Activated T-cell treated with anti-CD3 and anti-CD28 coated beads, Interleukin-2, amount 50 U/mL, for 4 hours (primary cell): ENCODE measurements at places on chromosomes 11 and 22.

- no peak for DNase-seq
These were observed 483 bp upstream of the ABTB2 start for GRCh38 chr11:34358258-34358727.

DNA sequence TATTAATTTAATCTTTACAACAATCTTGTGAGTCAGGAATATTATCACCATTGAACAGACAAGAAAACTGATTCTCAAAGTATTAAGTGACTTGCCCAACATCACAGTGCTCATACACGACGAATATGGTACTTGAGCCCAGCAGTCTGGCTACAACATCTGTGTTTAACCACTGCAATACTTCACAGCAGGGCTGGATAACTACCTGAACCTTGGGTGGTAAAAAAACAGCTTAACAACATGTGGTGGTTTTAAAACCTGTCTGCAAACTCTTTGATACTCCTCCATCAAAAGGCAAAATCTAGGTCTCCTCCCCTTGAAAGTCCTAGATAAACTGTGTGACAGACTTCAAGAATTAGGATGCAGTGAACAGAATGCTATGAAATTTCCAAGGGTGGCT, 424.6 kb upstream of the CADM1 start:
- no peak for DNase-seq

GRCh38 chr11:22460181-22460580, 122.0 kb downstream of the SLC17A6 start:
- DNase-seq = no peak

DNA sequence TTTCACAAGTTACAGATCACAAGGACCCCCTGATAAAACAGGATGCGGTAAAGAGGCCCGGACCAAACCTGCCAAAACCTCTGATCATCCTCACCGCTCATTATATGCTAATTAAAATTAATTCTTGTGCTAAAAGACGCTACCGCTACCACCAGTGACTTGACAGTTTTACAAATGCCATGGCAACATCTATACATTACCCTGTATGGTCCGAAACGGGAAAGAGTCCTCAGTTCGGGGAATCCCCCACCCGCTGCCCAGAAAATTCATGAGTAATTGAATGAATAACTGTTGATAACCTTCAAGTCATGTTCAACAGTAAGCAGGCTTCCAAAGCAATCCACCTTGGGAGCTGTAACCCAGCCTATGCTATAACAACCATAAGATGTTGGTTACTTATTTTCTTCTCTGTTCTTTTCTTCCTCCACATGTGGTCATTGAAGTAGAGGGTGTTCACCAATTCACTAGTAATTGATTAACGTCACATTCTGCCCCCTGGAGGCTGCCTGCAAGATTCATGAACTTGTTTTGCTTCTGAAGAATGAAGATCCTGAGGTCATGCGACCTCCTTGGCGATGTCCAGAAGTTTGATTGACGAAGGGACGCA, 20.6 kb downstream of the APOBEC3H start:
- peak; percentile 64 for DNase-seq

DNA sequence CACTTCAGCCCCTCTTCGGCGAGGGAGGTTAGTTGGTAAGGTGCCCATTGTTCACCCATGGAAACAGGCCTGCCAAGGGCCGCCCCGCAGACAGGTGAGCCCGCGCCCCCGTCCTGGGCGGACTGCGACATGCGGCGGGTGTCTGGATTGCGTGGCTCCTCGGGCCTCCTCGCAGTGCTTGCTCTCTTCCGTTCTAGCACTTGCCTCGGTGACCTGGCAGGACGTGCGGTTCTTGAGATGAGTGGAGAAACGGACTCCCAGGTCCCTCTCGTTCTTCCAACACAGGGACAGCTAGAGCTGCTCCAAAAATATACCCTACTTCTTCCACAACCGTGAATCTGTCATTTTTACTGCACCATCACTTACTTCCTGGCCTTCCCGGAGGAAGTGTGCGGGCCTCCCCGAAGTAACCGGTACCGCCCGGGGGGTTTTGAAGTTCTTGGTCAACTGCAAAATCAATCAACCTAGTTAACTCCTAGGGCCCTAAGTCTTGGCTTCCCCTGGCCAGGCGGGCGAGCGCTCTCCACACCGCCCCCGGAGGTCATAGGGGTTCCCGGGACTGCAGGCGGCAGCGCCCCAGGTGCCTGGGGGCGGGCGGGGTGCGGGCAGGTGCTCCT, 745 bp upstream of the ZBTB44 start:
- DNase-seq = peak; percentile 36

DNA sequence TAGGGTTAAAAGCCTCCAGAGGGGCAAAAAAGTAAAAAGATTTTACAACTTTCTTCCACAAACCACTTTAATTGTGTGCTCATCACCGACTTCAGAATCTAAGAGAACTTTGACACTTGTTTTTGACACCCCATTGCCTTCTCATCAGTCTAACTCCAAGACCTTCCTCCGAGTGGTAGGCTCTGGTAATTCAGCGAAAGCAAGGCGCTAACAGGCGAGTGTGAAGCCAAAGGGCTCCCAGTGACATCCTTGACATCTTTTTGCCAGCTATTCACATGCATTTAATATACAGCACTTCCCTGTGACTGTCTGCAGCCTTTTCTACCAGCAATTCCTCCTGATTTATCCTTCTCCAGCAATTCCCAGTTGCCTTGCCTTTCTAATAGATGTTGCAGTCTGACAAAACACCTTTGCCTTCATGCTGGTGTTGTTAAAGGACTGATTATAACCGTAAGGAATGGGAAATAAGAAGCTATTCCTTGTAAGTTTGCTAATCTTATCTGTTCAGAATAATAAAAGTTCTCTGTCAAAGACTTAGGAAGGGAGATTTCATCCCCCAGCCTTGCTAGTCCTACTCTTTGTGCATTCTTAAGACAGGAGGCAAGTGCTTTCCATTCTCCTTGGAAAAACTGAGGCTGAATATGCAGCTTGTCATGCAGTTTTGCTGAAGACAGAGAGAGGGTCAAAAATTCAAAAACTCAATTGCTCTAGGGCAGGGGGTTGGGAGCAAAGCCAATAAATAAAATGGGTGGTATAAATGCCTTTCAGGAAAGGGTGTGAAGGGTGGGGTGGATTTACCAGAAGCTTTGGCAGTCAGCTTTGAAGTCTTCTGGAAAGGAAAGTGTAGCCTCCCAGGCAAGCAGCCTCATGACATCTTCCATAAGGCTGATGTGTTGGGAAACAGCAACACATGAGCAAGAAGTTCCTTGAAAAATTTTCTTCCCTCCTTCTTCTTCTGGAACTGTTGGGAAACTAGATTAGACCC, 39.1 kb downstream of the SNX19 start:
- no peak for DNase-seq

- no peak for DNase-seq
These were observed 10.7 kb upstream of the NAP1L4 start for GRCh38 chr11:3002871-3003270.

DNA sequence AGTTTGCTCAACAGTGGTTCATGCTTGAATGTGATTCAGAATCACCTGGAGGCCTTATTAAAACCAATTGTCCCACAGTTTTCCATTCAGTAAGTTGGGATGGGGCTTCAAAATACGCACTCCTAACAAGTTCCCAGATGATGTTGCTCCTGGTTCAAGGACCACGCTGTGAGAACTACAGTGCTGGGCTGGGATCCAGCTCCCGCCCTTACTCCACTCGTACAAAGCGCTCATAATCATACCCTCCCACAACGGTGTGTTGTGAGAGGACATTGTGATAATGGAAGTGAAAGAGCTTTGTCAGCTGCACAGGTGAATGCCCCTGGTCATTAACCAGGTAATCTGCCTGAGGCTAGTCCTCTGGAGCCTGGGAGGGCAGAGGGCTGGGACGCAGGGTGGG, 1.3 kb upstream of the CD82 start:
- no peak for DNase-seq

DNA sequence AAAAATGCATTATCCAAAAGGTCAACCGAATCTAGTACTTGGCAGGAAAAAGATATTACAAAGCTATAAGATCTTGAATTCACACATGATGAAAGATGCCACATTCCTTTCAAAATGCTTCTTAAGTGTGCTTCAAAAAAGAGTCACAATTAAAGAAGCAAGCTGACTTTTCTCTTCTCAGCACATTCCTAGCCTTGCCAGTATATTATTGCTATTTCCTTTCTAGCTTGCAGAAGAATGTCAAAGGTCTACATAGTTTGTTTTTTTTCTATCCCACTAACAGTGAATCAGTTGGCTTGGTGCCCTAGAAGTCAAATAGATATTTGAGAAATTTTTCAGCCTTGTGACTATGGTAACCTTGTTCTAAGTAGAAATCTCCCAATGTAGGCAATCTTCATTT, 56.8 kb downstream of the GUCY1A2 start:
- no peak for DNase-seq

GRCh38 chr11:115097796-115098408, 406.3 kb downstream of the CADM1 start:
- no peak for DNase-seq

- DNase-seq = no peak
These were observed 66.9 kb upstream of the CTSC start for GRCh38 chr11:88404391-88404790.

DNA sequence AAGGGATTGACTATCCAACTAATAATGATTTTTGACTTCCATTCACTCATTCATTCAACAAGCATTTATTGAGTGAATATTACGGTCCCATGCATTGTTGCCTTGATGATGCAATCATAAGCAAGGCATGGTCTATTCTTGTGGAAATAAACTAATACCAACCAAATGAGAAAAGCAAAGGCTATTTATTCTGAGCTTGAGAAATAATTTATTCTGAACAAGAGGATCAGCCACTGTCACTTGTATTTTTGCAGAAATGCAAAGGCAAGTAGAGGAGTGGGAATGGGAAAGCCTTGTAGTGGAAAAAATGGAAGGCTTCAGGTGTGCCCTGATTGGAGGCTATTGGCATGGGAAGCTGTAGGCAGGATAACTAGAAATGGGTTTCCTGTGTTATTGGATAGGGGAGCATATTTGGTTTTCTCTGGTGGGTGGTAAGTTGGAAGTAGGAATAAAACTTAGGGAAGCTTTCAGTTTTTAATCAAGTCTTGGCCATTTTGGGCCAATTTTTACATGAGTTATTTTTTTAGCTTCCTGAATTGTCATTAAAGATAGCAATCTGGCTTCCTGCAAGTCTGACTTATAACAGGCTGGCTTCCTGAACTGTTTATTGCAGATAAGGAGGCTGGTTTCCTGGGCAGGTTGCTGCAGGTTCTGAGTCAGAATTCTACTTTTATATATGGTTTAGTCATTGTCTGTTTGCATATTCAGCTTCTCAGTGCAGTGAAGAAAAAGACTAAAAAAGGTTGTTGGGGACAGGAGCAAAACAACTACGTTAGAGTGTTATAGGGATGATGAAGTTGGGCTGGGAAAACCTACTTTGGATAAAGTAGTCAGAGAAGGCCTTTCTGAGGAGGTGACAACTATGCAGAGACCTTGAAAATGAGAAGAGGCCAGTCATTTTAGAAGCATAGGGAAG, 106.7 kb downstream of the APIP start:
- DNase-seq = no peak

GRCh38 chr11:10349281-10349665, 44.4 kb downstream of the ADM start:
- no peak for DNase-seq

DNA sequence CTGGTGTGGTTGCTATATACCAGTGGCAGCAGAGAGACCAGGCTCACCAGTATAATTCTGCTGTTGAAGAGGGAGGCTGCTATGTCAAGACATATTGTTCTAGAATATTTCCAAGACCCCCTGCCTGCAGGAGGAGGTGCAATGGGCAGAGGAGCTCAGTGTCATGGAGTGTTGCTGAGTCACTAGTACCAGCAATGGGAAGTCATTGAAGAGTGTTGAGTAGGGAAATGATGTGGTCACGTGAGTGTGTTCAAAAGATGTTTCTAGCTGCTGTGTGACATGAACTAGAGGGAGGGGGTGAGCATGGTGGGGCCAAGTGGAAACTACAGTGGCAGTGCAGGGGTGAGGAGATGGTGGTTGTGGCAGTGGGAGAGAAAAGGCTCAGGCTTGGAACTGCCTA, 76.3 kb upstream of the BIRC3 start:
- DNase-seq = no peak

DNA sequence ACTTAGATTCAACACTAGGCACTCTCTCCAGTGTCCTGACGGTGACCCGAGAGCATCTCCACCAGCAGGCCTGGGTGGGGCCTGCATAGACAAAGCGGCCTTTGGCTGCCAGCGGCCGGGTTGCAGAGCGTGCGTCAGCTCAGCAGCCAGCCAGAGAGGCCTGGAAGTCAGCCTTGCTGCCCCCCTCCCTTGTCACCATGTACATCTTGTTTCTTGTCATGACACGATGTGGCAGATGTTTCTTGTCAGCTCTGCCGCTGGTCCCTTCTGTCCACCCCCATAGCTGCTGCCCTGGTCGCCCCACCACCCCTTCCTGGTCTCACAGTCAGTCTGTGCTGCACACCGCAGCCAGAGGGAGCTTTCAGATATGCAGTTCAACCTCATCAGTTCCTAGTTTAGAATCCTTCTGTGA, 33.1 kb upstream of the CBX7 start:
- no peak for DNase-seq

- no peak for DNase-seq
These were observed 95.5 kb downstream of the CEP164 start for GRCh38 chr11:117423046-117423575.

DNA sequence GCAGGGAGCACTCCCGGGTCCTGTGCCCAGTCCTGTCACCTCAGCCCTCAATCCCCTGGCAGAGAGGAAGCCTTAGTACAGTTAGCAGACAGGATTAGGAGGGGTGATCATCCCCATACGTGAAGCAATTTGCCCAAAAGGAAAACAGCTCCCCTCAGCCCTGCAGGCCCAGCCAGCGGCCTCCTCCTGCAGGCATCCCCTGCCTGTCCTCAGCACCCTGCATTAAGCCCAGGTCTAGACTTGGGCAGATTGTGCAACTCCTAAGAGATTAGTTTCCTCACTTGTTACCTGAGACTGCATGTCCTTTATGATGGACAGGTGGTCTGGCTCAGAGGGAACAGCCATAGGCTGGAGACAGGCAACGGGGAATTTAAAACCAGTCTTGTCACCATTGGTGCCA, 95.5 kb upstream of the TMEM45B start:
- no peak for DNase-seq

DNA sequence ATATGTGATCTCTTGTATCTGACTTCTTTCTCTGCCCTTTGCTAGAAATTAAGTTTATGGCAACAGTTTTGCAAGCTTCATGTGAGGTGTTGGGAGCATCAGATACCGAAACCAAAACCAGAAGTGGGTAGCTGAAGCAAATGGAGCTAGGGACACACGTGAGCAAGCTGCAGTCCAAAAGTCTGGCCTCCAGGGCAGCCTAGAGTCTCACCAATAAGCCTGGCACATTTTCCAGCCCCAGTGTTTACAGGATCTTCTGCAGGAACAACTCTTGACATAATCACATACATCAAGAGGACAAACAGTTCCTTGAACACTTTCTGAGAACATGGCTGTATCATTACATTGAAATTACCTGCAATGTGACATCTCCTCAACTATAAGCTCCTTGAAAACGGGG, 114.1 kb downstream of the LARGE1 start:
- DNase-seq = no peak

DNA sequence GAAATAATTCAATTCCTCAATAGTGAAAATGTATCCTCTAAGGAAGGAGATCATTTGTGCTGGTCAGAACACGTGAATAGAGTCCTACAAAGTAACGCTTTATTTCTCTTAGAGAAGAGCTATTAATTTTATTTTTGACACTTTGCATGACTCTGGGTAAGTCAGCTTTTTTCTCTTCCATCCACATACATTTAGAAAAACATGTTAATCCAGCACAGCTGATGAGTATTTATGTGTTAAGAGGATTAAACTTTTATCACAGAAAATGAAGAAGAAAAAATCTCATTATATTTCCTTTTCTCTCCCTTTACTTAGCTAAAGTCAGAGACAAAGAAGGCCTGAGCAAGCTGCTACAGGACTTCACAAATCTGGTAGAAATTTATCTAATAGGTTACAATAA, 649.5 kb upstream of the CCDC179 start:
- no peak for DNase-seq

GRCh38 chr11:118211006-118211405, 13.8 kb downstream of the JAML start:
- DNase-seq = no peak
